ENCODE measurements at places on chromosomes 1 and 21. TPM values are rescaled to one million over a fixed set of nuclear protein-coding genes. Genes with fewer than 3 reads are reported as not detected.

Gene C1orf87
- not detected for total RNA-seq

Gene AADACL4
- not detected for total RNA-seq

Gene TCHHL1
- total RNA-seq, result not detected

Gene ASPM
- total RNA-seq, result 58.0 TPM

Measured in placental pericyte (primary cell).